Mammary microvascular endothelial cell (primary cell): ENCODE measurements at places on chromosomes 6 and 20. TPM values are rescaled to one million over a fixed set of nuclear protein-coding genes. Genes with fewer than 3 reads are reported as not detected.

The GPX5 gene
- total RNA-seq = not detected in 2 replicates

The CYP24A1 gene
- total RNA-seq = not detected in 2 replicates

The MMP24 gene
- 0.07 and 0.44 TPM in 2 replicates for total RNA-seq

The LY6G6D gene
- not detected in 2 replicates for total RNA-seq

The PPDPF gene
- 81.9 and 90.7 TPM in 2 replicates for total RNA-seq

The C20orf96 gene
- 1.3 and 3.3 TPM in 2 replicates for total RNA-seq

The TCF15 gene
- 8.6 and 10.7 TPM in 2 replicates for total RNA-seq

The PLCB4 gene
- 0.13 and 0.25 TPM in 2 replicates for total RNA-seq

The PGC gene
- total RNA-seq = not detected in 2 replicates

The SPO11 gene
- total RNA-seq = not detected in 2 replicates

The MLN gene
- total RNA-seq = not detected in 2 replicates

The MRAP2 gene
- total RNA-seq = 0.07 and 0.39 TPM in 2 replicates

The MATN4 gene
- 0.20 TPM in 1 of 2 replicates, not detected in the other for total RNA-seq

The RAET1G gene
- 0.27 and 0.34 TPM in 2 replicates for total RNA-seq

The BMP2 gene
- 36.0 and 37.5 TPM in 2 replicates for total RNA-seq

The FOXP4 gene
- total RNA-seq = 1.9 and 2.6 TPM in 2 replicates

The SMIM13 gene
- 12.6 and 17.5 TPM in 2 replicates for total RNA-seq

The AKAP7 gene
- 3.1 and 5.3 TPM in 2 replicates for total RNA-seq

The FAM83B gene
- not detected in 2 replicates for total RNA-seq

The SPTLC3 gene
- total RNA-seq = 0.33 and 0.89 TPM in 2 replicates

The TINAG gene
- total RNA-seq = not detected in 2 replicates

The TTI1 gene
- total RNA-seq = 16.5 and 18.4 TPM in 2 replicates

The PRDM13 gene
- not detected in 2 replicates for total RNA-seq

The ZC2HC1B gene
- not detected in 2 replicates for total RNA-seq

The MUC21 gene
- total RNA-seq = not detected in 2 replicates

The PRKN gene
- 0.13 and 0.34 TPM in 2 replicates for total RNA-seq

The RAB44 gene
- 0.07 and 0.10 TPM in 2 replicates for total RNA-seq
